ENCODE measurements at places on chromosomes 1 and 21.

GRCh38 chr1:10122926-10123325 is 87.4 kb upstream of the KIF1B start:
- DNase-seq = peak; percentile 38

- DNase-seq = no peak
Measured at GRCh38 chr1:29683472-29683871, 447.1 kb downstream of the PTPRU start.

- no peak for DNase-seq
Measured at GRCh38 chr1:18798533-18798932, 60.9 kb downstream of the TAS1R2 start.

- no peak for DNase-seq
Measured at GRCh38 chr1:187641463-187641862, 812.7 kb downstream of the PLA2G4A start.

GRCh38 chr1:1664941-1665814 is 6.4 kb upstream of the CDK11B start:
- DNase-seq = no peak

- DNase-seq = no peak
Measured at GRCh38 chr1:100390531-100390930, 38.2 kb downstream of the CDC14A start.

DNA sequence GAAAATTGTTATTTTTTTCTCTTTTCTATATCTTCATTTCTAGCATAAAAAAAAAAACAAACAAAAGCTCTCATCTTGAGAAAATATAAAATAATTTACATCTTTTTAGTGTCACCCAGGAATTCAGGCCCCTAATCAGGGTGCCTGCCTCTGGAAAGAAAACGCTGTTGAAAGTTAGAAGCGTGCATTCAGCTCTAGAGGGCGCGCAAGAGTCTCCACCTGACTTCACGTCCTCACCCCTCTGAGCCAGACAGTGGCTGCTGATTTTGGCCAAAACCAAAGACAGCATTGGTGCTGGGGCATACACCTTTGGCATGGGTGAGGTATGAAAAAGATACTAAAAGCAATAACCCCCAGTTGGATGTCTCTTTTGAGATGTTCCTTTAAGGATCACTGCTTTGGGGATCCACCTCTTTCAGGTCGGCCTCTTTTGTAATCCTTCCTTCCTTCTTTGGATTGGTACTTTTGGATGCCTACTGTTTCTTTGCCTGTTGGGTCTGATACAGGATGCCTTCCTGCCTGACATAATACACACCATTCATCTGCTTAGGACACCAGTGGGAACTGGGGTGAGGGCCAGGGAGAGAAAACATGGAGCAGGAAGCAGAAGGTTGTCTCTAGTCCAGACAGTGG is 77.6 kb upstream of the CHRM3 start:
- no peak for DNase-seq

DNA sequence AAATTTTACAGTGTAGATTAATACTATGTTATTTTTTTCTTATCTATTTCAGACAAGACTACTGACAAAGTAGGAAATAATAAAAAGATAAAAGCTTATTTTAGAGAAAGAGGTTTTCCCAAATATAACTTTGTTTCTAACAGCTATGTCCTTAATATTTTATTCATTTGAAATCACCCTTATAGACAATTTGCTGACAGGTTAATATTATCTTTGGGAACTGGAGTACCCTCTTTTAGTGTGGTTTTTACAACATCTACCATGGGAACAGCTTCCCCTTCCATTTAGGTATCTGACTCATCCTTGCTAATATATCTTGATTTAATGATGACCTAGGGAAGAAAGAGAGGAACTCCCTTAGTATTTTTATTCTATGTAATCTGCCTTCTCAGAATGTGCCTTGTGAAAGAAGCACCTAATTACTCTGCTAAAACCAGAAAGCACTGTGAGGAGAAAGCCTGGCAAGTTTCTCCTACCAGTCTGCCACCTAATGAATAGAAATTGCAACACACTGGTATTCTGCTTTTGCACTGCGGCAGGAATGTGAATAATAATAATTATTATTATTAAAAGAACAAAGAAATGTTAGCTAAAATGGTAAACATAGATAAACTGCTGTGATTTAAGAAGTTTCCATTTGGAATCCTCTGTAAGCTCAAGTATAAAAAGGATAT is 192.8 kb downstream of the PDE4B start:
- no peak for DNase-seq

DNA sequence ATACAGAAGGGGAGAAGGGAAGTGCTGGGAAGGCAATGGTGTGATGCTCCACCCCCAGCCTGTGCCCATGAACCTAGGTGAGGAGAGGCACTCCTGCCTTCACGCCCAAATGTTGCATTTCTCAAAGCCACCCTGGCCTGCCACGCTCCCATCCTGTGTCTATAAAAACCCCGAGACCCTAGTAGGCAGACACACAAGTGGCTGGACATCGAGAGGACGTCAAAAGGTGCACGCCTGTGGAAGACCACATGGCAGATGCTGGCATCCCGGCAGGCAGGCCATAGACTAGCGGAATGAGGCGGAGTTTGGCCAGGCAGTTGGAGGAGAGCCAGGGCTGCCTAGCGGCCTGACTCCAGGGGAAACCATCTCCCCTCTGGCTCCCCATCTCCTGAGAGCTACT is 1168.5 kb upstream of the ADGRL2 start:
- DNase-seq = no peak

GRCh38 chr1:108072212-108072611 is 107.2 kb upstream of the VAV3 start:
- DNase-seq = no peak

DNA sequence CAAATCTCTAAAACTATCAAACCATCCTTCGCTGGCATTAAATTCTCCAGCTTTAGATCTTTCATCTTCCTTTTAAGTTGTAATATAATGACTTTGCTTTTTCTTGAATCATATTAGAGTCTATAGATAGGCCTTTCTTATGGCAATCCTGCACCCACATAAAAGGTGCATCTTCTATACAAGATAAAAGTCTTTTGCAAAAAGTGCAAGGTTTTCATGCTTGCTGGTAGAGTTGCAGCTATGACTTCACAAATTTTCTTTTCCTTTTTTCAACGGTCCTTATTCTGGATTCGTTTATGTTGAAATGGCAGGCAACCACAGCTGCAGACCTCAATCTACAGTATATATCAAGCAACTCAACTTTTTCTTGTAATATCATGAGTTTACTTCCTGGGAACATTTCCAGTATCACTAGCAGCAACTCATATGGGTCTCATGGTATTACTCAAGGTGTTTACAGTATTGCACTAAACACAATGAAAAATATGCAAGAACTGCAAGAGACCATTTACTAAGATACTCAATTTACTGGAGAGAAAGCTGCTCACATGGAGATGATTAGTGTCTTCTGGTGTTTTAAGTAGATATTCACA is 22.1 kb downstream of the OMA1 start:
- DNase-seq = no peak

DNA sequence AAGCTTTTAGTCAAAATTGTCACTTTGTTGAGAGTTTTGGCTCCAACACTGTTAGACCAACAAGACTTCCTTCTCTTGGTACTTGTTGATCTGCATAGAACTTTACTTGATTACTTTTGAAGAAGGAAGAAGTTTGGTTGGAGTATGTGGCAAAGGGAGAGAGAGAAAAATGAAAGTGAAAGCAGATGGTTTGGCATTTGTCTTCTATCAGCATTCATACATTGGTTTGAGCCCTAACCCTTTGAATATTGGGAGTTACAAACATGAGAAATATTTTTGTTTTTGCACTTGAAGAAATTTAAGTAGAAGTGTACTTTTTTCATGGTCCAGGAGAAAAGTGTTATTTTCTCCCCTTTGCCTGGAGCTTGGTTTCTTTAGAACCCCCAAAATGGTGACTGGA is 169.8 kb downstream of the ADGRL4 start:
- no peak for DNase-seq

DNA sequence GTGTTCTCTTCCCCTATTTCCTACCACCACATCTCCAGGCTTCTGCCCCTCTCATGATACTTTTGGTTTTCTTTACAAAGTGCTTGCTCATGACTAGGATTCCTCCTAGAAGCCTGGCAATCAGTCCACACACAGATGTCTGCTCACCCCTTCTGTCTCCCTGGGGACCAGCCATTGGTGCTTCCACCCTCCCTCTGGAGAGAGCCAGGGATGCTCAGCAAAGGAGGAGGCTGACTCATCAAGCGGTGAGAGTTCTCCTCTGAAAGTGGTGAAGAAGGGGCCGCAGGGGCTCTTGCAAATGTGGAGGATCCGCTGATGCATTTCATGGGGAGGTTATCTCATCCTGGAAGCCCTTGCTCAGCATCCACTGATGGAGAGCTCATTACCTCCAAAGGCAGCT is 14.5 kb downstream of the NT5C1A start:
- DNase-seq = no peak

- peak; percentile 54 for DNase-seq
Measured at GRCh38 chr1:7942214-7942921, 1.7 kb upstream of the TNFRSF9 start.

GRCh38 chr1:150154143-150154542 is 4.4 kb downstream of the PLEKHO1 start:
- DNase-seq = no peak

DNA sequence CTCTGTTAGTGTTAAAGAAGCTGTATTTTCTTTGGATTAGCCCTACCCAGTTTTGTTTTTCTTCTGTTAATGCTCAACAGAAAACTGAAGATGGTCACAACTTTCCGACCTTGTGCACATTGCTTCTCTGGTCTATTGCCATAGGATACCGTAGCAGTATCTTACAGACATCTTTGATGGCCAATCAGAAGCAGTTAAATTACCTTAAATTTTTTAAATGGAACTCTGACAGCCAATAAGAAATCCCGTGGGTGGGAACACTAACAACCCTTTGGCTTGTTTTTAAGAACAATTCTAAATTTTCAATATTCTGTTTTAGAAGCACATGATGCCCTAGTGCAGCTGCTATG is 17.2 kb downstream of the NFYC start:
- DNase-seq = peak; percentile 76

GRCh38 chr1:205481218-205481617 is 23.3 kb upstream of the CDK18 start:
- no peak for DNase-seq

DNA sequence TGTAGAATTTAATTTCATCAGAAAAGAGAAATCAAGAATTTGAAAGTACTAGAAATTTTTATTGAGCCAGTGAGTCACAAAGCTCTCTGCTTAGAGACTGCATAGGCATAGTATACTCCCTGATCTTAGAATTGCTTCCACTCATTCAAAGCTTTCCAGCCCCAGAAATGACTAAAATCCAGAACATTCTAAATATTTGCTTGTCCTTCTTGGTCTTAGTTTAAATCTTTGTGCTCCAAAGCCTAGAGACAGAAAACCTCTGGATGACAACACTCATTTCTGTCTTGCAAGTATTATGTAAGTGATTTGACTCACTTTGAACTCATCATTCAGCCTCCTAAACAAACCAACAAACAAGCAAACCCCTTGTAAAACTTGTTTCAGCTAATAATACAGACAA is 74.2 kb downstream of the PTPRC start:
- DNase-seq = no peak

DNA sequence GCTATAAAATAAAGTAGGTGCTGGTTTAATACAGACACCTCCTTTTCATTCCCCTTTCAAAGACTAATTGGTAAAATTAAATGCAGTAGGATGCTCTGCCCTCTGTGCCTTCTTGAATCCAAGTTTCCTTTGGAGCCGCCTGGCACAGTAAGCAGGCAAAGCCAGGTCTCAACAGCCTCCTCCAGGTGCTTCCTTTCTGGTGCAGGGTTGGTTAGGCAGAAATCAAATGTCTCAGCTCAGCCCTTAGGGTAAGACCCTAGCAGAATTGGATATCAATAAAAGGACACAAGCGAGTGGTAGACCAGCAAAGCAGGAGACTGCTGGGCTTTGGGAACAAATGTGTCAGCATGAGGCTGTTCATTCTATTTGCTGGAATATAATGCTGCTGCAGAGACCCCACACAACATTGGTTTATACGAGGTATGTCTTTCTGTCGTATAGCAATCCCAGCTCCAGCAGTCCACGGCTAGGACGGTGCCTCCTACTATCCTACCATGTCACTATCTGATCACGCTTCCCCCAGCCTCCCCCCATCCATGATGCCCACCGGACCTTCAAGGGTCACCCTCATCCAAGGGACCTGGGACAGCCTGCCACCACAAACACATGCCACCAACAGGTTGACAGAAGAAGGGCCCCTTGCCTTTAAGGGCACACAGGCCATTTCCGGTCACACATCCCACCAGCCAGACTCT is 58.4 kb downstream of the CAPN2 start:
- DNase-seq = peak; percentile 32

- DNase-seq = no peak
Measured at GRCh38 chr1:25622531-25622930, 5.9 kb downstream of the MAN1C1 start.

GRCh38 chr1:2145946-2146835 is 48.4 kb downstream of the FAAP20 start:
- DNase-seq = no peak

DNA sequence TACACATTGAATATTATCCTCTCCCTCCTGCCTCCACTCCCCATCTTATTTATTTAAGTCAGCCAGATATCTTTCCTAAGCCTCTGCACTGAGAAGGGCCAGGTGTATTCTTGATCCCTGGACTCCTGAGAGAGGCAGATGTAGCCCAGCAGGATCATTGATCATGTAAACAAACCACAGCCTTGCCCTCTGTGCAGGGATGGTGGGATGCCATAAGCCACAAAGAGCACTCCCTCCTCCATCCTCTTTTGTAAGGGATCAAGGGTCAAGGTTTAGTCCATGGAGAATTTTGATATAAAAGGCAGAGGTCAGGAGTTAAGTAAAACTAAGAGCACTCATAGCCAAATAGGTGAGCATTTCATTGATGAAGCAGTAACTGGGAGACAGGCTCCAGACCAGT is 17.3 kb downstream of the PHGDH start:
- no peak for DNase-seq

DNA sequence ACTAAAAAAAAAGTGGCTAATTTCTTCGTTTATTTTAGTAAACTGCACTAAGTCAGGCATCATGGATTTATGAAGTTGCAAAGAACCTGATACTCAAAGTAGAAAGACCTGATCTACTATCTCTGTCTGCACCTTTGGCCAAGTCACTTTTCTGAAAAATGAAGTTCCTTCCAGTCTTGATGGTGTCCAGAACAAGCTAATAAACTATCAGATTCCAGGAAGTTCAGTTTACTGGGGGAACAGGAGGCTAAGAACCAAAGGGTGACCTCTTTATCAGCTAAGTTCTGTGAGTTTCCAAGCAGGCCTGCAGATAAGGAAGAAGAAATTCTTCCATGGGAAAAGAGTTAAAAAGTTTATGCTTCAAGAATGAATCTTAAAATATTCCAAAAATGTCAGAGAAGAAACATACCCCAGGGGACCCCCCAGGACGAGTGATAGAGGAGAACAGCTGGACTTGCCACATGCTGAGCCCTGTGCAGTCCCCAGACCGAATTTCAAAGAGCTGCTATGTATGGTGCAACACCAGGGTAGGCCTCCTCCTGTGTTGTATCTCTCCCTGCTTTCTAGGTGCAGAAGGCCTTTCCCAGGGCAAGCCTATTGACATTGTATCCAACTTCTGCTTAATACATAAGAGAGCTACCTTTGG is 72.8 kb upstream of the FGGY start:
- no peak for DNase-seq

DNA sequence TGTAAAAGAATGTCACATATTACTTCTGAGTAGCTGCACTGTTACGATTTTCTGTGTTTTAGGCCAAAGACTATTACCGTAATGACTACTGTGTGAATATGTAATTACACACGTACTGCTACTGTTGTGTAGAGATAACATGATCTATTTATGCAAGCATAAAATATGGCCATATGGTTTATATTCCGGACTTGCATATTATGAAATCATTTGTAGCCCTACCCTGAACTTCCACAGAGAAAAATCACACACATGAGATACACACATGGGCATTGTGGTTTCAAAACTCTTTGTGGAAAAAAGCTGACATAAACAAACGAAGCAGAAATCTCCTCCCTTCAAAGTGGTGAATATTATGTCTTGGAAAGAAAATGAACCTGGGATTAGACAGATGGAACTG is 373.0 kb upstream of the ADAMTS5 start:
- DNase-seq = no peak
